GM23338 (cell line): ENCODE measurements at places on chromosomes 7 and 10.

DNA sequence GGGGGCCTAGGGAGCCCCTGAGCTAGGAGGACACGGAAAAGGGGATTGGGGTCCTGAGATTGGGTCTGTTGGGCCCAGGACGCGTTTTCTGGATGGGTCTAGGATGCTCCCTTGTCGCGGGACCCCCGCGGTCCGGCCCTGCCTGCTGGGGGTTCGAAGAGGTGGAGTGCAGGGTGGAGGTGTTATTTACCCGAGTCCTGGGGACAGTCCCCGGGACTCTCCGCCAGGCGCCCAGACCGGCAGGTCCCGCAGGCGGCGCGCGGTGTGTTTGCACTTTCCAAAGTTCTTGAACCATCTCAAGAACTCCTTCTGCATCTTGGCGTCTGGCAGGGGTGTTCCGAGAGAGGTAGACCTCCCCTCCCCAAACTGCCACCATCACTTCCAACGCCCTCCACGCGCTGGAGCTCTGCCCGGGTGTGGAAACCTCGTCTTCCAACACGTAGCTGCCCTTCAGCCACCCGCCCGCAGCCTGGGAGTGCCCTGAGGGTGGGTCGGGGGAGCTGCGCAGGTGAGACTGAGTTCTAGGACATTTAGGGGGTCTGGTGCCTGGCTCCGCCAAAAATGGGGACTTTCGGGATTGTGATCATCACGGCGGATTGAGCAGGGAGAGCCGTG is 569 bp downstream of the CAV1 start:
- DNase-seq, result peak; percentile 37

DNA sequence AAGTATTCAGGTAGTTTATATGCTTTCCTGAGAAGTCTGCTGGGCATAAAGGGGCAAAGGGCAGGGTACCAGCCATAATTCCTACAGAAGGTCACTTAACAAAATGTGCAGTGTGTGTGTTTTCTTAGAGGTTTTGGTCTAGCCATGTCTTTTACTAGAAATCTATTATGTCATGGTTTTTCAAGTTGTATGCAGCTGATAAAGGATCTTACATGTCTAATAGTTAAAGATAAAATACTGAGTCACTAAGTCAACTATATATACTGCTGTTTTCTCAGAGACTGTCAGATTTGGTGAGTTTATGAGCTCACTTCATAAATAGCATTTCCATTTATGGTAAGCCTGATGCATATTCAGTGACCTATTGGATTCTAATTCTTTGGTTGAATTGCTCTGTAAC is 7.7 kb downstream of the CASP2 start:
- no peak for DNase-seq

GRCh38 chr7:21851559-21851967 is 94.1 kb downstream of the CDCA7L start:
- no peak for DNase-seq

DNA sequence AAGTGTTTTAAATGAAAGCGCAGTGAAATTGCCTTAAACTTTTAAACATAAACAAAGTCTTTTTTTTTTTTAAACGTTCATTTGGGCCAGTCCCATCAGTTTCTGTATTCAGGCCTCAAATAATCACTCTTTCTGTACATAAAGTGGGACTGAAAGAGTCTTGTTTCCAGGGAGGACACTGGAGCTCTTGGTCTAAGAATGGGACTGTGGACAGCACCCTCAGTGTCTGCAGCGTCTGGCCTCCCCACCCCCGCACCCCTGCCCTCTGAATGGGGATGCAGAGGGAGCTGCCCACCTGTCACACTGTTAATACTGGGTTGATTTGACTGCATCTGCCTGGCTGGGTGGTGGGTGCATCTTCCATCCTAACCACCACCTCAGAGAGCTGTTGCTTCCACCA is 5.2 kb downstream of the ZNF365 start:
- DNase-seq, result no peak

DNA sequence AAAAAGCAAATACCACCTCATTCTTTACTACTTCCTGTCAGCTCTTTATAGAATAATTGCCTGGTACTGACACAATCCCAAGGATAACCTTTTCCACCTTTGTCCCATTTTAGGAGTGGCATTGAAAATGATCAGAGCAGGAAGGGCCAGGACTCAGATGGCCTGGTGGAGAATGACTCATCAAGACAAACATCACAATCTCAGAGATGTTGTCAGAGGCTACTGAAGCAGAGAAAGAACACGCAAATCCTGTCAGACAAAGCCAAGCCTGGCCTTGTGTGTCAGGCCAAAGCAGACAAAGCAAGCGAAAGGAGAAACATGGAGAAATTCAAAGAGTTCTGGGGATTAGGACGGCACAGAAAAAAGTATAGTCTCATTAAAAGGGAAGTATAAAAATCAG is 40.9 kb downstream of the NSUN6 start:
- DNase-seq, result no peak

- DNase-seq, result no peak
Measured at GRCh38 chr7:129855234-129855673, 97.5 kb downstream of the UBE2H start.

DNA sequence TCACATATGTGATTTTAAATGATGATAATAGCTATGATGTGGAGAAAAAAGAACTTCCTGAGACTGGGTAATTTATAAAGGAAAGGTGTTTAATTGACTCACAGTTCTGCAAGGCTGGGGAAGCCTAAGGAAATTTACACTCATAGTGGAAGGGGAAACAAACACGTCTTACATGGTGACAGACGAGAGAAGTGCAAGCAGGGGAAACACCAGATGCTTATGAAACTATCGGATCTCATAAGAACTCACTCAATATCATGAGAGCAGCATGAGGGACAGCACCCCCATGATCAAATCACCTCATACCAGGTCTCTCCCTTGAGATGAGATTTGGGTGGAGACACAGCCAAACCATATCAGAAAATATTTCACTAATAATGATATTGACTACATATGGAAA is 4.1 kb upstream of the LIPN start:
- DNase-seq, result no peak

DNA sequence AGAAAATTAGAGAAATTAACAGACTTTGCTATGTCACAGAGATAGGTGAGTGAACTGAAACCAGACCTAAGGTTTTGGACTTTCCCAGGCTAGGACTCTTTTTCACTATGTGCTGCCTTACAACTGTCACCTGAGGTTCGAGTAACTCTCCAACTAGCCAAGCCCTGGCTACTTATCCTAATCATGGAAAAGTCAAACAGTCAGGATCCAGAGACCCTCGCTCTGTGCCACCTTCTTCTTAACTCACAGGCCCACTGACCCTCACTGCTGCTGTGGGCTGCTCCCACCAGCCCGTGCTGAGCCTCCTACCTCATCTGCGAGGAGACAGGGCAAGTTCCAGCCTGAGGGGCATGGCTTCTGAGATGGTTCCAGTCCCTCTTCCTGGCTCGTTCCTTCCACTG is 211.4 kb upstream of the KLF14 start:
- no peak for DNase-seq

DNA sequence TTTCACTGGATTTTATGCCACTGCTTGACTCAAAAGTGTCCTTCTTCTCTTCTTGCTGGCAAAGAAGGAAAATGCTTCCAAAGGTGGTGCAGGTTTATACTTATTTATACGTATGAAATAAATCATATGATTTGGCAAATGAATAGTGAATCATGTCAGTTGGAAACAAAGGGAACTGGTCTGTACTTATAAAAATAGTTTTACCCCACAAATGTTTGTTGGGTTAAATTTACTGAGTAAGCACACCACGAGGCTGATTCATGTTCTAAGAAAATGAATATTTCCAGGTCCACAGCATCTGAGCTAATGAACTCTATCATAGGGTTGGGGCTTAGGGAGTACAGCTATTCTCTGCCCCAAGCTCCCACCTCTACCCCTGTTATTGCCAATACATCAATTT is 232.2 kb downstream of the TRIL start:
- no peak for DNase-seq

DNA sequence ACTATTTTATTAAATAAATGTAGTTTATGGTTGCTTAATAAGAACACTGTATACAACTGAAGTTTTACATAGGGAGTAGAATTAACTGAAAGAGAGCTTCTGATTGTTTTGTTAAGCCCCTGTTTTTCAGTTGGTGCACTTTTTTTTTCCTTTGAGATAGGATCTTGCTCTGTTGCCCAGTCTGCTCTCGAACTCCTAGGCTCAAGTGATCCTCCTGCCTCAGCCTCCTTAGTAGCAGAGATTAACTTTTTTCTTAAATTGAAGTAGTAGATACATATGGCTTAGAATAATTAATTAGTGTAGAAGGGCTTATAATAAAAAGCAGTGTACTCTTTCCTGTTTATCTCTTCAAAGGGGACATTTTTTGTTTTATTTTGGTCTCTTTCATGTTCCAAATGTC is 11.2 kb downstream of the SDHAF3 start:
- no peak for DNase-seq

DNA sequence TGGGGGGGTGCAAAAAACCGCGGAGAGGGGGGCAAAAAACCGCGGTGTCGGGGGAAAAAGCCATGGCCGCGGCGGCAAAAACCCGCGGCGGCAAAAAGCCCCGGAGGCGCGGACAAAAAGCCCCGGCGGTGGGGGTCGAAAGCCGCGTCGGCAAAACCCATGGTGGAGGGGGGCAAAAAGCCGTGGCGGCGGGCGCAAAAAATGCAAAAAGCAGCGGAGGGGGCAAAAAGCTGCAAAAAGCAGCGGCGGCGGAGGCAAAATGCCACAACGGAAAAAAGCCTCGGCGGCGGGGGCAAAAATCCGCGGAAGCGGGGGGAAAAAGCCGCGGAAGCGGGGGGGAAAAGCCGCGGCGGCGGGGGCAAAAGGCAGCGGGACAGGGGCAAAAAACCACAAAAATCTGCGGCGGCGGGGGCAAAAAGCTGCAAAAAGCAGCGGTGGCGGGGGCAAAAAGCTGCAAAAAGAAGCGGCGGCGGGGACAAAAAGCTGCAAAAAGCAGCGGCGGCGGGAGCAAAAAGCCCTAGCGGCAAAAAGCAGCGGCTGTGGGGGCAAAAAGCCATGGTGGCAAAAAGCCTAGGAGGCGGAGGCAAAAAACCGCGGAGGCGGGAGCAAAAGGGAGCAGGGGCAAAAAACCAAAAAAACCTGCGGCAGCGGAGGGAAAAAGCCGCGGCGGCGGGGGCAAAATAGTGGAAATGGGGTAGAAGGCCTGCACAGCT is 418.9 kb downstream of the ZNF716 start:
- DNase-seq, result no peak

DNA sequence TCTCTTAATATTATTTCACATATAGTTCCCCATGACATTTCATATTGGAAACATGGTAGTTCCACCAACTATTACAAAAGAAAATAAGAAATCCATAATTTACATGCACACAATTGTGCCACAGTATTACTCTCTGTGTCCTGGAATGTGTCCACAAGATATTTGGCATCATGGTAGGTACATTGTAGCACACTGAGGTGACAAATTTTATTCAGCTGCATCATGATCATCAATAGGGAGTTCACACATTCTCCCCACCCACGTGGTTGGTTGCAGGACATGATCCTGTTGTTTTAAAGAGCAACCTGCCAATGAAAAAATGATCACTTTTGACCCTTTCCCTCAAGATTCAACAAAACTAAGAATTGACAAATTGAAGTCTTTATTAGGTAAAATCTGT is 67.1 kb upstream of the HECTD2 start:
- DNase-seq, result no peak

DNA sequence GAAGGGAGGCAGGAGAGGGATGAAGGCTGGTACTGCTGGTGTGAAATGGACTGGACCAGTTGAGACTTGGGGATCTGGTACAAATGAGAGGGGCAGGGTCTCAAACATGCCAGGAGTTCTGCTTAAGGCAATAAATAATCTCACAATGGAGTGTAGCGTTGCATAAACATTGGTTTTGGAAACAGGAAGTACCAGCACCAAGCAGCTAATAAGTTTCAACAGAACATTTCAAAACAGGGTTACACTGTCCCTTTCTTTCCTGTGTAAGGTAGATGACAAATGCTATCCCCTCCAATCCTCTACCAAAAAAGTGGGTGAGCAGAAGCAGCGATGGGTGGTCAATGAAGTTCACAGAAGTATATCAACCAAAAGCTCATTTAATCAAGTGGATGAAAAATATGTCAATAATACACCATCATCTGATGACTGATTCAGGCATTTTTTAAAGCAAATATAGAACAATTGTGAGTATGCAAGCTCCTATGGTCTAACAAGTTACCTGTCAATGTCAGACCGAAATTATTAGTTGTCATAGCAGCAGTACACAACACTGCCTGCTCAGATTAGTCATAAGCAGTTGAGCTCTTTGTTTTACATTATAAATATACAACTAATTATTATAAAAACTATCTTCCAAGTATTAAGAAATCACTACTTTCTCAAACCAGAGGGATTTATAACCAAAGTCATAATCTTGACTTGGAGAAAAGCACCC is 220.0 kb downstream of the FAM107B start:
- no peak for DNase-seq

DNA sequence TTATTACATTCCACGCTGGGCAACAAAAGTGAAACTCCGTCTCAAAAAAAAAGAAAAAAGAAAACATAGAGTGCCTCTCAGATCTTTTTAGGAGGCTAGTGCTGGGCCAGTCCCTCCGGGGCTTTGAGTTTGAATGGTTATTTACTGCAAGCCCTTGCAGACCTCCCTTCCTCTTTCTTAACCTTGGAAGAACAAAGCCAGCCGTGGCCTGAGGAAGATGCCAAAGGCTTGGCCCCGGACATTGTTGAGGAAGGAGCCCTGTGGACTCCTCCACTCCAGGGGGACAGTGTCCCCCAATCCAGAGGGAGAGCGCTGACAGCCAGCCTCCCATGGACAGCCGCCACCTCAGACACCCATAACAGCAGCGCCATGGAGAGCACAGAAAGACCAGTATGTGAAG is 5.0 kb downstream of the TSPAN33 start:
- no peak for DNase-seq

GRCh38 chr7:132546366-132547127 is 29.7 kb downstream of the PLXNA4 start:
- no peak for DNase-seq

- no peak for DNase-seq
Measured at GRCh38 chr10:5827841-5828240, 14.6 kb upstream of the GDI2 start.

DNA sequence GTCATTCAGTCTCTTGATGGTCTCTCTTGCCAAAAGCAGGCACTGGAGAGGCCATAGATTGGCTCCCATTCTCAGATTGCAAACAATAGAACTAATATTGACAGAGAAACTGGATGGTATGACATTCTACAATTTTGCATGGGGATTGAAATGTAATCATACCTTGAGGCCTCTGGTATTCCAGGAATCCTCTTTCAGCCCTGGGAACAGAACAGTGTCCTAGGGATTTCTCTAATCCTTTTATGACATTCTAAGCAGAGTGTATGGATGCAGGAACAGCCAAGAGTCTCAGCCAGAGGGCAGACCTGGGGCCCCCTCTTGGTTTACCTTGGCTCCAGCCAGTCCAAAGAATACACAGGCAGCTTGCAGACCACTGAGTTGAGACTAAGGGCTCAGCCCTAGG is 206.4 kb downstream of the KCNMA1 start:
- DNase-seq, result peak; percentile 67

GRCh38 chr7:68684996-68685395 is 913.3 kb upstream of the AUTS2 start:
- no peak for DNase-seq

GRCh38 chr7:75716992-75717626 is 21.6 kb downstream of the HIP1 start:
- no peak for DNase-seq
